Central memory CD8-positive, alpha-beta T cell (primary cell): ENCODE measurements at places on chromosomes 11 and 22.

GRCh38 chr11:59754494-59754858 is 700 bp upstream of the STX3 start:
- peaks cover 13% of the 10 kb centered on the region for H3K27me3 ChIP-seq
- H3K36me3 ChIP-seq = peaks cover 10% of the 10 kb centered on the region
- peaks cover 31% of the 10 kb centered on the region for H3K4me1 ChIP-seq
- peak overlapping the region; percentile 93 for H3K4me3 ChIP-seq

DNA sequence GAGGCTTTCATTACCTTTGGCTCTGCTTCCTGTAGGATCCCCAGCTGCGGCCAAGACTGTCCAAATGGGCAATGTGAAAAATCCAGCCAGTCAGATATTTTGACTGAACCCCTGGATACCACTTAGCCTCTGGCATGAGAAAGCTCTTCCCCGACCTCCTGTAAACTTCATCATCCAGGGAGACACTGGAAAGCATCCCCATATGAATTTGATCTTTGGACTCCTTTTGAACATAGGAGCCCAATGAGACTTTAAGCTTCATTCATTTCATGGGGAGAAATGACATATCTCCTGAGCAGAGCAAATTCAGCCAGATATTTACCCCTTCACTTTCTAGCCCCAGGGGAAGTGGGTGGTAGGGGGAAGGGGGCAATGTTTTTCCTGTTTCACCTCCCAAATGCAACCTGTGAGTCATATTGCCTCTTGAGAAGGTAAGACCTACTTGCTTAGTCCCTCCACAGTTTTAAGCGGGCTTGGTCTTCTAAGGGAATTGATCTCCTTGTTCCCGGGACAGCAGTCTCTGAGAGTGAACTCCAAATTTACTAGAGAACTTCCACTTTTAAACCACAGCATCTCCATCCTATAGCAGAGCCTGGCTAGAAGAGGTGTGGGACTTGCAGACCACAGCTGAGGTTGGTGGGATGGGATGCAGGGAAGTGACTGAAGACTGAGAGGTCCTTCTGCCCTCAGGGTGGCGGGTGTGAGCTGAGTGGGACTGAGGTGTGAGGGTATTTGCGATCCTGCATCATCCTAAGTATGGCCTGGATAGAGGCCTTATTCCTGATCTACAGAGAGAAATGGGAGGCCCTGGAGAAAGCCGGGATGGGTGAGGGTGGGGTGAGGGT is 20.3 kb upstream of the POU2AF1 start:
- no peaks in the 10 kb centered on the region for H3K4me1 ChIP-seq
- no peak overlapping the region for H3K4me3 ChIP-seq
- H3K36me3 ChIP-seq = peaks cover 3% of the 10 kb centered on the region
- DNase-seq = no peak
- H3K27me3 ChIP-seq = peaks cover 30% of the 10 kb centered on the region

DNA sequence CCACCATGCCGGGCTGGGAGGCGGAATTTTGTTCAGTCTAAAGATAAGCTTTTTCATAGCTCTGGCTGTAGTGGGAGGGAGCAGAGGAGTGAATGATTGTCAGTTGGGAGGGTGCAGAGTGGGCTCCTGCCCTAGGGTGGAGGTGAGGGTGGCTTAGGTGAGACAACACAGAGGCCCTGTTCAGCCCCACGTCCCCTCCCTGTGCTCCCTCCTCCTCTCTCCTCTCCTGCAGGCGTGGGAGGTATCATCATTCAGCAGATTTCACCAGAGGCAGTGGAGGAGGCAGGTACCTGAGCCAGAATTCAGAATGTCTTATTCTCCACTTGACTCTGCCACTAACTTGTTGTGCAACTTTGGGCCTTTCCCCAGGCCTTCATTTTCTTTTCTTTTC is 1.7 kb upstream of the THRSP start:
- H3K27ac ChIP-seq = peak overlapping the region; percentile 57
- no peaks in the 10 kb centered on the region for H3K36me3 ChIP-seq

- peak overlapping the region; percentile 92 for H3K4me3 ChIP-seq
- peak overlapping the region; percentile 96 for H3K27ac ChIP-seq
- DNase-seq = peak; percentile 22
- H3K4me1 ChIP-seq = peaks cover 40% of the 10 kb centered on the region
- H3K27me3 ChIP-seq = no peaks in the 10 kb centered on the region
- H3K36me3 ChIP-seq = peaks cover 20% of the 10 kb centered on the region
These were observed 571 bp downstream of the C11orf24 start for GRCh38 chr11:68271023-68271780.

- H3K36me3 ChIP-seq = peaks cover 1% of the 10 kb centered on the region
- H3K27me3 ChIP-seq = peaks cover 9% of the 10 kb centered on the region
- H3K27ac ChIP-seq = no peak overlapping the region
- no peak for DNase-seq
These were observed 155.7 kb downstream of the RRAS2 start for GRCh38 chr11:14203321-14203720.

- peaks cover 42% of the 10 kb centered on the region for H3K27me3 ChIP-seq
- H3K4me3 ChIP-seq = no peak overlapping the region
- H3K4me1 ChIP-seq = no peaks in the 10 kb centered on the region
- no peaks in the 10 kb centered on the region for H3K36me3 ChIP-seq
These were observed 114.5 kb upstream of the TTC12 start for GRCh38 chr11:113199866-113200265.

DNA sequence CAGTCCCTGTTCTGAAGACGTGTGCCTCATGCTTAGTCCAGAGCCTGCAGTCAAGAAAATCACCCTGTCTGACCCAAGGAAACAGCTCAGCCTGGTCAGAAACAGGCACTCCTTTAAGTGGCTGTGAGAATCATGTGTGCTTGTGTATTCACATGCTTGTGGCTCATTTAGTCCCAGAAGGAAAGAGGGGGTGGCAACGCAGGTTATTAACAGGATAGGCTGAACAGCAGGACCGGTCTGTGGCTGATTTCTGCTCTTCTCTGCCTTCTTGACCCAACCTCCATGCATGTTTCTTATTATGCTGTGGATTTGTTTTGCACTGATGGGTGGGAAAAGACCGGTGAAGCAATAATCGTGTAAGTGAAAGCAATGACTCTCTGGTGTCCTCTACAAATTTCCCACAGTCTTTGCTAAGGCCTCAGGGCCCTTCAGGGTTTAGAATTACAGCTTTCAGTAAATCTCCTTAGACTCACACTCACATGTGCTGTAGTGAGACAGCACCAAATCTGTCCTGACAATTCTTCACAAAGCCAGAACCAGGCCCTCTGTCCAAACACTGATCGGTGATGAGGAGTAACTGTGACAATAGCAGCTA is 288.1 kb downstream of the ETS1 start:
- H3K4me1 ChIP-seq = peaks cover 89% of the 10 kb centered on the region
- H3K27ac ChIP-seq = peak overlapping the region; percentile 91
- no peak for DNase-seq
- no peaks in the 10 kb centered on the region for H3K27me3 ChIP-seq

GRCh38 chr11:46210133-46210636 is 67.3 kb upstream of the CREB3L1 start:
- H3K27me3 ChIP-seq = peaks cover 12% of the 10 kb centered on the region
- no peaks in the 10 kb centered on the region for H3K36me3 ChIP-seq
- DNase-seq = no peak
- H3K4me3 ChIP-seq = peak overlapping the region; percentile 23
- peaks cover 16% of the 10 kb centered on the region for H3K4me1 ChIP-seq

- H3K27me3 ChIP-seq = peaks cover 38% of the 10 kb centered on the region
- H3K27ac ChIP-seq = no peak overlapping the region
- no peak for DNase-seq
- no peaks in the 10 kb centered on the region for H3K36me3 ChIP-seq
- no peak overlapping the region for H3K4me3 ChIP-seq
- H3K4me1 ChIP-seq = no peaks in the 10 kb centered on the region
These were observed 425.0 kb downstream of the DYNC2H1 start for GRCh38 chr11:103534191-103534590.

GRCh38 chr11:34904421-34904955 is 11.7 kb downstream of the APIP start:
- no peak overlapping the region for H3K4me3 ChIP-seq
- no peak for DNase-seq
- no peak overlapping the region for H3K27ac ChIP-seq
- H3K27me3 ChIP-seq = no peaks in the 10 kb centered on the region
- peaks cover 2% of the 10 kb centered on the region for H3K36me3 ChIP-seq
